Kidney glomerular epithelial cell (primary cell): ENCODE measurements at places on chromosomes 1 and 21.

DNA sequence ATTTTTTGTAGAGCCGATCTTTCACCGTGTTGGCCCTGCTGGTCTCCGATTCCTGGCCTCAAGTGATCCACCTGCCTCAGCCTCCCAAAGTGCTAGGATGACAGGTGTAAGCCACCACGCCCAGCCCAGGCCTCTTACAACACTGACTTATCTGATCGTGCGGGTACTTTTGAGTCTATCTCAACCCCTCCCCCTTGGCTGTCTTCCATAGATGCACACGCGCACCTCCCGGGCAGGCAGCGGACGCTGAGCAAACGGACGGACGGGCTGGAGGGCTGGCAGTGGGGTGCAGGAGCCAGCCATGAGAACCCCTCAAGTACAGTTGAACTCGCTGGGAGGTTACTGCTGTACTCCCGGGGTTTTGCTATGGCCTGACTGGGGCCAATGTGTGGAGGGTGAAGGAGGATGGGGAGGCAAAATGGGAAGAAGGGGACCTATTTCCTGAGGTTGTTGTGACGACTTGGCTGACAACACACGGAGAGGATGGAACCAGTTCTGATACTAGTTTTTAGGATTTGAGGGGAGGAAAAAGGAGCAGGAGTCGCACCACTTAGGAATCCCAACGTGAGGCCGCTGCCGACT is 959 bp downstream of the CD58 start:
- DNase-seq = no peak

GRCh38 chr1:30445449-30445848 is 277.9 kb downstream of the MATN1 start:
- no peak for DNase-seq

- no peak for DNase-seq
Measured at GRCh38 chr21:45459171-45460010, 54.4 kb downstream of the COL18A1 start.

DNA sequence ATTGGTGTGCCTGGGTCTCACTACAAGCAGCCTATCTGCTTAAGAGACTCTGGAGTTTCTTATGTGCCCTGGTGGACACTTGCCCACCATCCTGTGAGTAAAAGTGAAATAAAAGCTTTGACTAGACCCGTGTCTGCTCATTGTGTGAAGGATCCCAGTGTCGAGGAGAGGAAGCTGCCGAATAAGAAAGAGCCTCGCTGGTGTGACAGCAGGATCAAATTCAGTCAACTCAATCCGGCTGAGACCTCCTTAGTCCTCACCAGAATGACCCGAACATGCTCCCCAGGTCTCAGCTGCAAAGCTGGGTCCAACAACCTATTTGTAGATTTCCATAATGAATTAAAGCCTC is 14.8 kb downstream of the CD2 start:
- no peak for DNase-seq

- DNase-seq = no peak
Measured at GRCh38 chr1:226688056-226688748, 50.9 kb downstream of the ITPKB start.

DNA sequence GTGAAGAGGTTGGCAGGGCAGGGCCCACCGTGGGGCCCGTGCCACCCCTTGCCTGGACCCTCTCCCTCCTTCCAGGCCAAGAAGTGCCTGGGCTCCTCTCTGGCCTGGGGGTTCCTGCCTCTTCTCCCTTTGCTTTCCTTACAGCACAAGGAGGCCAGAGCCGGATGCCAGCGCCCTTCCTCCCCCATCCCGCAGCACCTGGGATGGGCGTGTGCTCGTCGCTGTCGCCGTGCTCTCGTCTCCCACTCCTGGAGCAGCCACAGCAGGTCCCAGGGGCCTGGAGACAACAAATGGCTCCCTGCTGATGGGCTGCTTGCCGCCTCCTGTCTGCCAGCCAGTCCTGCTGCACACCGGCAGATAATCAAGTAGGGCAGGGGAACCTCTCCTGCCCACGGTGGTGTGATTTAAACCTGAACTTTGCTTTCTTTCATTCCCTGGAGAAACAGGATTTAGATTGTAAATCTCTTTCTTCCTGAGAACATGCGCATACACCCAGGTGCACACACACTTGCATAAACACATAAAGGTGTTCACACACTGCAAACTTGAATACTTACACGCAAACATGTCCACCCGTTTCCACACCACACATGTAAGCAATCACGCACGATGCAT is 50.8 kb upstream of the POU3F1 start:
- no peak for DNase-seq

GRCh38 chr1:191671236-191671635 is 487.0 kb upstream of the RGS18 start:
- peak; percentile 12 for DNase-seq

- DNase-seq = no peak
Measured at GRCh38 chr21:30719401-30719800, 824 bp upstream of the KRTAP21-3 start.

DNA sequence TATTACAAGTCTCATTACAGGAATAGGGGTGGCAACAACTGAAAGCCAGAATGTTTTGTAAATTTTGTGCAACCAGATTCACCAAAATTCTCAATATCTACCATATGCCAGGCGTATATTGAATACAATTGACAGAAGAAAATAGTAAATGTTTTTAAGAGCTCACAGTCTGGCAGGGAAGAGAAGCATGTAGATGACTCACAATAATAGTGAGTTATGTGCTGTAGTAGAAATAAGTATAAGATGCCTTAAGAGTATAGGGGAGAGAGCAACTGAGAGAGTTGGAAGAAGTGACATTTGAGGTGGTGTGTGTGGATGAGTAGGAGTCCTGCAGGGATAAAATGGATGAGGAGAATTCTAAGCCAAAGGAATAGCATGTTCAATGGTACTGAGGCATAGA is 170.5 kb upstream of the FGGY start:
- no peak for DNase-seq

- DNase-seq = no peak
Measured at GRCh38 chr1:247528812-247529474, 7.3 kb downstream of the OR2C3 start.

DNA sequence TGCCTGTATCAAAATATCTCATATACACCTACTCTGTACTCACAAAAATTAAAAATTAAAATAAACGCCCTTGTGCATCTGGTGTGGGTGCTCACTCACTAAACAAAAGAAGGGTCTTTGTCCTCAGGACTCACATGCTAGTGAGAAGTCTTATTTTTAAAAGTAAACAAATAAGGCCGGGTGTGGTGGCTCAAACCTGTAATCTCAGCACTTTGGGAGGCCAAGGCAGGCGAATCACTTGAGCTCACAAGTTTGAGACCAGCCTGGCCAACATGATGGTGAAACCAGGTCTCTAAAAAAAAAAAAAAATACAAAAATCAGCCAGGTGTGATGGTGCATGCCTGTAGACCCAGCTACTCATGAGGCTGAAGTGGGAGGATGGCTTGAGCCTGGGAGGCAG is 51.5 kb downstream of the BCAR3 start:
- no peak for DNase-seq

- no peak for DNase-seq
Measured at GRCh38 chr1:187396226-187396625, 567.5 kb downstream of the PLA2G4A start.

- no peak for DNase-seq
Measured at GRCh38 chr1:96384611-96385010, 337.0 kb upstream of the PTBP2 start.

- DNase-seq = peak; percentile 82
Measured at GRCh38 chr1:232891071-232891470, 59.3 kb upstream of the NTPCR start.

- DNase-seq = no peak
Measured at GRCh38 chr1:87045761-87046304, 131.4 kb downstream of the HS2ST1 start.

GRCh38 chr21:38623552-38623951 is 125.3 kb upstream of the ERG start:
- no peak for DNase-seq

DNA sequence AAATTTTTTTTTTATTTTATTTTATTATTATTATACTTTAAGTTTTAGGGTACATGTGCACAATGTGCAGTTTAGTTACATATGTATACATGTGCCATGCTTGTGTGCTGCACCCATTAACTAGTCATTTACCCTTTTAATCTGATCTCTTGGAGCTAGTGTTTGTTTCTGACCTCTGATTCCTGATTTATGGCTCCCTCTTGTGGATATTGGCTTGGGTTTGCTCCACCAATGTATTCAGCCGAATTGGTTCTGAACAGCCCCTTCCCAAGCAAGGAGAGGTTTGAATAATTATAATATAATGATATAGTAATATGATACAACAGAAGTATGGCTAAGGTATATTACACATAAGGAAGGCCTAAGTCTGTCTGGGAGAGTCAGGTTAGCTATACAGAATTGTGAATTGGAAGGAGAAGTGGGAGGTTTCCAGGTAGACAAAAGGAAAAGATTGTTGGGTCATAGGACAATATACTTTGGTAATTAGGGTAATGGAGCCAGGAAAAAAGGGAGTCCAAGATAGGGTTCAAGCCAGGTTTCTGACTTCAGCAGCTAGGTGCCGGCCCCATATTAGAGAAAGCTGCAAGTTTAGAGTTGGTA is 53.1 kb upstream of the HMCN1 start:
- peak; percentile 68 for DNase-seq

GRCh38 chr1:226128487-226129075 is 58.0 kb downstream of the ACBD3 start:
- DNase-seq = no peak

DNA sequence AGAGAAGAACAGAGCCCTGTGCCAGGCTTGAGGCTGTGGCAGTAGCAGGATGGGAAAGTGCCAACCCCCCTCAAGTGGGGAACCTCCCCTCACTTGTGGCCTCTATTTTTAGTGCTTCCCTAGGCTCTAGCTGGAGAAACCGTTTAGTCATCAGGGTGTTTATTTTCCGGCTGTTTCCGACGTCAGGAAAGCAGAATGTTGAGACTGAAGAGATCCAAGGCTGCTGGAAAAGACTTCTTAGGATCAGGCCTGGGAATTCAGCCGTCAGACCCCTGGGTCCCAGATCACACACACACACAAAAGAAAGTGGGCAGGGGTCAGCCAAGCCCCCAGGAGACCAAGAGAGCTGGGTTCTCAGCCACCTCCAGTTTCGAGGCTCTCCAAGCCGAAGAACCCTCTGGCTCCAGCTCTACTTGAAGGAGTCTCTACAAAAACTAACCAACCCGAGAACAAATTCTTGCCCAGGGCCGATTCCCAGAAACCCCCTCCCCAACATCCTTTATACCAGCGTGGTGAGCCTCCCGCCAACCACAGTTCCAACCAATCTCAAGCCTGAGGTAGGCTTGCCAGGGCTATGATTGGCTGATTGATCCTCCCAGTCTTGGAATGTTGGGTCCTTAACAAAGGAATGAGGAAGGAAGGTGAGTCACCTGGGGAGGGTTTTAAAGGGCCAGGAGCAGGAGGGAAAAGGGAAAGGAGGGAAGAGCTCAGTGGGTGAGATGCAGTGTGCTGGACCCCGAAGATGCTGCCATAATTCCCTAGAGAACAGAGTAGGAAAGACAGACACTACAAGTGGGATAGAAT is 2.5 kb upstream of the MEF2D start:
- DNase-seq = peak; percentile 97

DNA sequence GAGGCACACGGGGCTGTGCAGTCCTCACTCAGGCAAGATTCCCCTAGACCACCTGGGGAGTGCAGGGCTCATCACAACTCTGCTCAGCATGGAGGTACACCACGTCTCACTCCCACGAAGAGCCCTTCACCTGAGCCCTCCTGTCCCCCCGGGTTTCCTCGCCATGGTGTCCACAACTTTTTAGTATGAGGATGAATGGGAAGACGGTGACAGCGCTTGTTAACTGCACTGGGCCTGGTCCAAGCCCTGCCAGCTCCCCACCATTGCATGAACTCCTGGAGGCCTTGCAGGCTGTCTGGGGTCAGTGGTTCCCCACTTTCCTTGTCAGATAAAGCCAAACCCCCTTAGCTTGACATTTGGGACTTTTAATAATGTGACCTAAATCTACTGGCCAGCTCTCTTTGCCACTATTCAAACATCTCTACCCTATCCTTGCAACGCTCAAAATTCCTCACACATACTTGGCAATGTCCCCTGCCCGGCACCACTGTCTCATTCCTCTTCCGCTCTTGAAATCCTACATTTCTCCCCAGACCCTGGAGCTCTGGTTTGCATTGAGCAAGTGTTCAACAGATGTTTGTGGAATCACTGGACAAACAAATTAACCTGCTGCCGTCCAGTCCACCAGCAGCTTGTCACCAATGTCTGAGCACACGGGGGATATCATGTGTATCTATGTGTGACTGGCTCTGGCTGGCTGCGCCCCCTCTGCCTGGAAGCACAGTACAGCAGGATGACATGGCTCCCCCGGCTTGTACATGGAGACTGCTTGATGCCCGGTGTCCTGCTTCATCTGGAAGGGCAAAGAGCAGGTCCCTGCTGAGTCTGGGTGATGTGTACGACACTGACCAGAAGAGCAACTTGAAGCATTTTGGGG is 11.2 kb downstream of the TMEM9 start:
- DNase-seq = no peak

DNA sequence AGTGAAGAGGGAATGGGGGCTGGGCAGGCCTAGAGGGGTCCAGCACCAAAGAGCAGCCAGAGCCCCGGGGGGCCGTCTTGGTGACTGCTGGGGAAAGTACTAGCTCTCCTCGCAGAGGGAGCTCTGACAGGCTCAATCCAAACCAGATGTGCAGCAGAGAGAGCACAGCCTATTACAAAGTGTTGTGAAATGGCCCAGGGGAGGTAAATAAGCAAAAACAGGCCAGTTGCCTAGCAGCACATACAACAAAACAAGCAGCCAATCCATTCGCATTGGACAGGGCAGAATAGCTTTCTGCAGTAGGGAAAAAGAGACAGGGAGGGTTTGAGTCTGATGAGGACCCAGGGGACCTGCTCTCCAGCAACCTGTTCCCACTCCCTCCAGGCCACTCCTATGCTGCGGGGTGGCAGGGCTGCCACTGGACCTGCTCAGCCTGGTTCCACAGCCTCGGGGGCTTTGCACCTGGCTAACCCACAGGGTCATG is 239.6 kb upstream of the FGGY start:
- peak; percentile 22 for DNase-seq

GRCh38 chr1:2215909-2216766 is 12.0 kb upstream of the SKI start:
- no peak for DNase-seq

DNA sequence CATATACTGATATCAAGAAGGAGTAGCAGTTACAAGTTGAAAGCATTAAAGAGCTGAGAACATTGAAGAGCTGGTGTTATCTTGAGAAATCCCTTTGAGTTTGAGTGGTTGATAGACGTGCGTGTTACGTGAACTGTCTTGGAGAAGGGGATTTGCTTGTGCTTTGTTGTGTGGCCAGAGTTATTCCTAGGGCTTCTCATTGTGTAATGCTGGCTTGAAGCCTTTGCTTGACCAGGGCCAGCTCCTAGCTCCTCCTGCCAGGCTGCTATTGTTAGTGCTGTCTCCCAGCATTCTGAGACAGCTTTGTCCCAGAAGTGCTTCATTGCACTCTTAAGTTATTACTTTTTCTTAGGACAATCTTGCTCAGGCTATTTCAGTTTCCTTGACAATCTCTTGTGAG is 116.2 kb upstream of the KCNK2 start:
- no peak for DNase-seq
